ENCODE measurements at places on chromosomes 2 and 18.

GRCh38 chr2:100248971-100249370, 73.3 kb downstream of the LONRF2 start:
- DNase-seq: no peak

- no peak for DNase-seq
Measured at GRCh38 chr18:49655266-49656072, 93.6 kb downstream of the LIPG start.

DNA sequence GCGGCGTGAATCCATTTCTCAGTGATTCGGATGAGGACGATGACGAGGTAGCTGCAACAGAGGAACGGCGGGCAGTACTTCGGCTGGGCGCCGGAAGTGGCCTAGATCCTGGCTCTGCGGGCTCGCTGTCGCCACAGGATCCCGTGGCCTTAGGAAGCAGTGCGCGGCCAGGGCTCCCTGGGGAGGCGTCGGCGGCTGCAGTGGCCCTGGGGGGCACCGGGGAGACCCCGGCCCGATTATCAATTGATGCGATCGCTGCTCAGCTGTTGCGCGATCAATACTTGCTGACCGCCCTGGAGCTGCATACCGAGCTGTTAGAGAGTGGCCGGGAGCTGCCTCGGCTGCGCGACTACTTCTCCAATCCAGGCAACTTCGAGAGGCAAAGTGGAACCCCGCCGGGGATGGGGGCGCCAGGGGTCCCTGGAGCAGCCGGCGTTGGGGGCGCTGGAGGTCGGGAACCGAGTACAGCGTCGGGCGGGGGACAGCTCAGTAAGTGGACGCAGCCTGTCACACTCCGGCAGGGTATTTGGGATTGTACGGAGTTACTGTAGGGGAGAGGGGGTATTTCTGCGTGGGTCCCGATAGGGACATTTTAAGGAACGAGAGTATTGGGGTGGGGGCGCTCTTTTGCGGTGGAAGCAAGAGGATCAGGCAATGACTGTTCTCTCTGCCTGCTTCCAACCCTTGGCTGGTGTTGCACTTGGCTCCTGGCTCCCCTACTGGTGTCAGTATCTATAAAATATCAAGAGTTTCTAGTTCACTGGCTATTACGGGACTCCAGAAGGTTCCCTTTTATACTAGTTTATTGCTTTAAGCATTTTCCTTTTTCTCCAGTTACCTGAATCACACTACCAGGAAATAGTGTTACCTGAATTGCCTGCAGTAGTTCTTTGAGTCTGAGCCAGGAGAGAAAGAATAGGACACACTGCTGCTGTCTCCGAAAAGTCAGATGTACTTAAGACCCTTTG, 772 bp downstream of the RELCH start:
- no peak for DNase-seq

- DNase-seq: peak; percentile 11
Measured at GRCh38 chr18:32048507-32049091, 30.0 kb downstream of the RNF125 start.

DNA sequence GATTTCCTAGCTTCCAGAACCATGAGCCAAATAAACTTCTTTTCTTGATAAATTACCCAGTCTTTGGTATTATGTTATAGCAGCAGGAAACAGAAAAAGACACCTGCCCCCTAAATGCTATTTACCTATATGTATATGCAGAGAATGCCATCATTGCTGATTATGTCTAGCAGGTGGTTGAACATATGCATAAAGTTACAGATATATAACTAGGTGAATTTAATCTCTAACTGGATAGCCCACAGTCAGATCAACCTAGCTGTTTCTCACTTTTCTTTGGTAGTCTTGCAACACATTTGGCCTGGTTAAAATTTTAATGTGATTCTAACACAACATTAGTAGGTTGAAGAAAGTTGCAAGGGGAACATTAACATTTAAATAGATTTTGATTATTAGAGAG, 7.1 kb upstream of the CERS6 start:
- no peak for DNase-seq
